Caudate nucleus (tissue), 63 donors: ENCODE measurements at places on chromosomes 13 and 19.

DNA sequence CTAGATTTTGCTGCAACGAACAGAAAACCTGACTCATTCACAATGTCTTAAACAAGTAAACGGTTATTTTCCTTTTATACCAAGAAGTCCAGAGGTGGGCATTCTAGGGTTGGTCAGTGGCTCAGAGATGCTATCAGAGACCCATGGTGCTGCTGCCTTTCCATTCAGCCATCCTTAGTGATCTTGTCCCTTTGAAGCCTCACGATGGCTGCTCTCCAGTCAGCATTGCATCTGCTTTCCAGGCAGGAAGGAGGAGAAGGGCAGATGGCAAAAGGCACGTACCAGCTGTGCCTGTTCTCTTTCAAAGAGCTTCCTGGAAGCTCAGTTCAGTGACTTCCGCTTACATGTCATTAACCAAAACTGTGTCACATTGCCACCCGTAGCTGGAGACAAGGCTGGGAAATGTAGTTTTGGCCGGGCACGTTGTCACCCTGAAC is 30.1 kb downstream of the WDFY2 start:
- DNase-seq: no peak

- no peak for DNase-seq
These were observed 192.4 kb downstream of the NUFIP1 start for GRCh38 chr13:44796597-44797490.

- no peak for DNase-seq
These were observed 84.2 kb downstream of the COL4A2 start for GRCh38 chr13:110391273-110391672.

- no peak for DNase-seq
These were observed 8.1 kb downstream of the ZNF460 start for GRCh38 chr19:57288373-57288772.

- no peak for DNase-seq
These were observed 417.1 kb downstream of the PCDH17 start for GRCh38 chr13:58048670-58049069.

DNA sequence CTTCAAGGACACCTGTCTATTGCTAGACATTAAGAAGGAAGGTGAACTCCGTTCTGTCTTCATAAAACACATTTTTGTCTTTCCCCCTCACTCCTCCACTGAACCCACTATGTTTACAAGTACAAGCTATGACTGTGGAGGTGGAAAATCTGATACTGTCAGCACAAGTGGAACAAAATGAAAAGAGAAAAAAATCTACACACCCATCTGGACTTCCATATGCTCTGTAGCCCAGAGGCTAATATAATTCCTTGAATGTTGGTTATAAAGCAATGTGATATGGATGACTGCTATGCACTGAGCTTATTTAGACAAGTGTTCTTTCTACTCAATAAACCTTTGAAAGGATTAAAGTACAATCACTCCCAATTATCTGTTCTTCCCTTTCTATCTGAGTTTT is 713.5 kb downstream of the DIAPH3 start:
- DNase-seq: no peak

- DNase-seq: peak; percentile 95
These were observed 426 bp upstream of the AKAP11 start for GRCh38 chr13:42271337-42272114.

DNA sequence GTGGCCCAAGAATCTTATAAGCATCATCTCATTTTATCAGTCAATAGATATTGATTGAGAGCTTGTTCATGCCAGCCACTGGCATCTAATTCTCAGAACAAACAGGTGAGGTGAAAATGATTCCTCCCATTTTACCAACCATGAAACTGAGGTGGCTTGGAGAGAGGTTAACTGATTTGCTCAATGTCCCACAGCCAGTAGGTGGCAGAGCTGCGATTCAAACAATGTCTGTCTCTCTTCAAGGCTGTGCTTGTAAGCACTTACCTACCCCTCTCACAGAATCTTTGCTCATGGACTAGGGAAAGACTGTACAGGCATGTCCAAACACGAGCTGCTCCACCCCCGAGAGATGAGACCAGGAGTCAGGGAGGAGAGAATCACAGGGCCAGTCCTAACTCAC is 21.5 kb upstream of the GSX1 start:
- no peak for DNase-seq

DNA sequence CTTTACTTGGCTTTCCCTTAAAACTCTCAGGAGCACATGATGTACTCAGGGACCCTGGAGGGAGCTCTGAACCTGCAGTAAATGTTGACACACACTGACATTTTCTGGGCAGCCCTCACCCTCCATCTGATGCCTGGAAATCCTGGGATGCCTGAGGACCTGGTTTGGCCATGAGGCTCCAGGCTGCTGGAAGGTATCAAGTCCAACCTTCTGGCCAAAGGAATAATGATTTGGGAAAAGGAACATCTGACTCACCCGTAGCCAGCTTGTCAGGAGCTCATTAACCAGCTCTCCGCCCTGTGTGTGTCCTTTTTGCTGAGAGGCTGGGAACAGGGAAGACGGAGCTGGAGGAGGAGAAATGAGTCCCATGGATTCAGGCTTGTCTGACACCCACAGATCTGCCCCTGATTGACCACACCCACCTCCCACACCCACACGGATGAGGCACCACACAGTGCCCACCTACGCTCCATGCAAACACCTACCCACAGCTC is 10.3 kb downstream of the ZNF558 start:
- no peak for DNase-seq

DNA sequence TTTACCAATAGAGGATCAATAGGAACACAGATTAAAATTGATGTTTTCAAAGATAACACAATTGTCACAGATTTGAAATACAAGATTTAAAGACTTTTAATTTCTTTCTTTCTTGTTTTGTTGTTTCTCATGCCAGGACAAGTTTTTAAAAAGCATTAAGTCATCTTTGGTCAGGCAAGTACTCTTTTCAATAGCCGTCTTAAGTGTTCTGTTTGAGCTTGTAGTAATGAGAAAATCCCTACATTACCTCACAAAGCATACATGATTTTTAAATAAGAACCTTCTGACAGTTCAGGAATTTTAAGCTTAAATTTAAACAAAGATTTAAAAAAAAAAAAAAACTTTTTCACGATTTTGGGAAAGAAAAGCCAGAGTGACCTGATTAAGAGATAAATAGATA is 216.3 kb upstream of the PRR20A start:
- no peak for DNase-seq
